ENCODE measurements at places on chromosomes 7 and 10.

- H3K4me3 ChIP-seq: no peak overlapping the region
- H3K4me1 ChIP-seq: peaks cover 25% of the 10 kb centered on the region
- H3K27ac ChIP-seq: no peak overlapping the region
- no peak for DNase-seq
Observed at GRCh38 chr7:134692344-134692705, 45.7 kb downstream of the BPGM start.

DNA sequence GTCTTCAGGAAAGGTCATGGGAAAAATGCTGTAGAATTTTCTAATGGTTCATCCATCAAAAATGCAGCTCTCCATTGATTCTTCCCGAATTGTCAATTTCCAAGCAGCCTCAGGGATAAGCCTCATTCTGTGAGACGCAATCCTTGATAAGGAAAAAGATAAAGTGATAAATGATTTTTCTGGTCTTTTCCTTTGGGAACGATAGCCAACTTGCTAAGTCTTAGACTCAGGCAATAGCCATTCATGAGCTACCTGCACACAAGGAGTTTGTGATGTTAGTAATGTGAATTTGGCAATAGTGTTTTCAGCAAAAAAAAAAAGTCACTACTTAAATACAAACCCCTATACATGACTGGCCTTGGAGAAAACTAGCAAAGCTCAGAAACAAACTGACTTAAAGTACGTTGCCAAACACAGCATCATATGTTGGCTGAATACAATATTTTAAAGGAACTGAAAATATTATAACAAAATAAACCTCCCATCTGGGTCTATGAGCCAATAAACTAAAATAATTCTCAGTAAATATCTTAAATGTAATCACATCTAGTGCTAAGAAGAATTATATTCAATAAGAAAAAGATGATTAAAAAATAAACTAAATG is 75.5 kb downstream of the KLF6 start:
- H3K36me3 ChIP-seq: no peaks in the 10 kb centered on the region
- DNase-seq: no peak

- H3K27ac ChIP-seq: peak within 1 kb of the TSS; percentile 17
- no peaks in the 10 kb centered on the region for H3K4me1 ChIP-seq
- peaks cover 6% of the 10 kb centered on the region for H3K27me3 ChIP-seq
- no peaks in the 10 kb centered on the region for H3K36me3 ChIP-seq
- H3K4me3 ChIP-seq: peak within 1 kb of the TSS; percentile 35
Observed at GRCh38 chr7:23246555-23246954, at the start of gene GPNMB. Gene GPNMB, plus strand, starts transcription at chr7:23246775. Its CDS starts 83 bp downstream, at chr7:23246858.

GRCh38 chr10:1036341-1036791 is 10.7 kb upstream of the IDI2 start:
- no peak overlapping the region for H3K4me3 ChIP-seq
- H3K36me3 ChIP-seq: peaks cover 2% of the 10 kb centered on the region
- peak; percentile 37 for DNase-seq
- no peaks in the 10 kb centered on the region for H3K4me1 ChIP-seq
- H3K27ac ChIP-seq: no peak overlapping the region
- H3K27me3 ChIP-seq: no peaks in the 10 kb centered on the region
